Neuronal stem cell (in vitro differentiated cells): ENCODE measurements at places on chromosomes 4 and X.
A peak's percentile ranks its signal among the peaks of the same experiment; 100 is the strongest.

DNA sequence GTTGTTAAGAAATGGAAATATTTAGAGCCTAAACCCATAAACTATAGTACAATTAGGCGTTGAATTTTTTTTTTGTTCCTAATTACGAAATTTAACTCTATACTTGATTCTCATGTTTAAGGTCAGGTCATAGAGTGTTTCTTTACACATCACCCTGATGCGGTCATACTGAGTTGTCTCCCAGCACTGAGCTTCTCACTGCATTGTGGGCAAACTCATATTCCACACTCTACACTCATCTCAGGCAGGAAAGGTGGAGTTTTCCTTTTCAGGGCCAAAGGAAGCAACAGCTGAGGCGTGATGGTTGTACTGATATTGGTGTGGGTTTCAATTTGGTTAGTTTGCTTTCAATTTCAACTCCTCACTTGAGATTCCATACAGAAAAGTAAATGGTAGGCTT is 75.4 kb downstream of the FAT4 start:
- H3K4me3 ChIP-seq = no peak overlapping the region
- H3K27me3 ChIP-seq = no peaks in the 10 kb centered on the region
- H3K36me3 ChIP-seq = no peaks in the 10 kb centered on the region
- no peak for DNase-seq

GRCh38 chr4:78441756-78442155 is 109.8 kb upstream of the ANXA3 start:
- no peak overlapping the region for H3K4me3 ChIP-seq
- H3K36me3 ChIP-seq = no peaks in the 10 kb centered on the region
- H3K4me1 ChIP-seq = peaks cover 4% of the 10 kb centered on the region
- H3K27ac ChIP-seq = no peak overlapping the region

DNA sequence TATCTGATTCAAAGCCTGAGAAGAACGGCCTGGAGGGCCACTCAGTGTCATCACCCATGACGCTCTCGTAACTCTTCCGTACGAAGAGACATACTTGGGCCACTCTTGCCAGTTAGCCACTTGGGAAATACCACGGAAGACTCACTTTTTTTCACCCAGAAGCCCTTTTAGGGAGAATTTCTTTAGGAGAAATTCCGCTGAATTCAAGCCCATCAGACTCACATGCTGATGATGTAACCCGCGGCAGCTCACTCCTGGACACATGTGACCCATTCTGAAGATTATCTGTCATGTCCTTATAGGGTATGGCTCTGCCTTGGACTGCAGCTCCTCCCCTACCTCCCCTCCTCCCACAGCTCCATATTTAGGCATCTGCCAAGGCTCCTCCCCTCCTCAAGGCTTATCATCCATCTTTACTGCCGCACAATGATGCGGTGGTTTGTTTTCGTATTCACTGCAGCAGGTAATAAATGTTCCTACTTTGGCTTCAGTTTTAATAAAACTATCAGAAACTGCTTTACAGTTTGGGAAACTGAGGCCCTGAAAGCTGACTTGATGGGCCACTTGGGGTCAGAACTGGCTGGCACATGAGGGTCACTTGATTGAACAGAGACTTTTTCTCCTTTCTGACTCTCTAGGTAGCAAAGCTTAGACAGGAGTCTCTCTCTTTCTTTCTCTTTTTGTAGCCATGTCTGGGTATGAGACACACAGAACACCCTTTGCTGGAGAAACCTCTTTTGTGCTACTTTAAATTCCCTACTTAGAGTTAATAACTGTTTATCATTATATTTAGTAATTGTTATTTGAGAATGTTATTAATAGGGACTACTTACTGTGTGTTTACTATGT is 42.1 kb downstream of the RHOH start:
- H3K4me1 ChIP-seq = no peaks in the 10 kb centered on the region
- DNase-seq = no peak
- H3K27ac ChIP-seq = no peak overlapping the region
- H3K36me3 ChIP-seq = peaks cover 2% of the 10 kb centered on the region
- no peak overlapping the region for H3K4me3 ChIP-seq
- H3K27me3 ChIP-seq = no peaks in the 10 kb centered on the region

DNA sequence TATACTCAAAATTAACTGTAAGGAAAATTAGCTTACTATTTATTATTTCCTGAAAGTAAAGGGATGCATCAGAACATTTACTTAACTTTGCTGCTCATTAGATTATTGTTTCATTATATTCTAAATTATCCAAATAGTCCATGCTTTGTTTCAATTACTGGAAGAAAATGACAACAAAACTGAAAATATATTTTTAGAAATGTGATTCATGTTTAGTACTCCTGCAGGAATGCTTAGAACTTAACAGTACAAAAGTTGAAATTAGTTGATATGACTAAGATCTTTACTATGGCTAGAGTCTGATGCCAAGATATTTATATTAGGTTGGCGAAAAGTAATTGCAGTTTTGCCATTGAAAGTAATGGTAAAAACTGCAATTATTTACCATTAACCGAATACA is 660.5 kb upstream of the PABPC4L start:
- H3K27ac ChIP-seq = no peak overlapping the region
- H3K27me3 ChIP-seq = no peaks in the 10 kb centered on the region
- no peak overlapping the region for H3K4me3 ChIP-seq
- H3K36me3 ChIP-seq = no peaks in the 10 kb centered on the region

GRCh38 chr4:85842540-85842939 is 367.6 kb downstream of the ARHGAP24 start:
- no peaks in the 10 kb centered on the region for H3K36me3 ChIP-seq
- no peaks in the 10 kb centered on the region for H3K27me3 ChIP-seq
- DNase-seq = no peak
- no peak overlapping the region for H3K4me3 ChIP-seq
- no peaks in the 10 kb centered on the region for H3K4me1 ChIP-seq

DNA sequence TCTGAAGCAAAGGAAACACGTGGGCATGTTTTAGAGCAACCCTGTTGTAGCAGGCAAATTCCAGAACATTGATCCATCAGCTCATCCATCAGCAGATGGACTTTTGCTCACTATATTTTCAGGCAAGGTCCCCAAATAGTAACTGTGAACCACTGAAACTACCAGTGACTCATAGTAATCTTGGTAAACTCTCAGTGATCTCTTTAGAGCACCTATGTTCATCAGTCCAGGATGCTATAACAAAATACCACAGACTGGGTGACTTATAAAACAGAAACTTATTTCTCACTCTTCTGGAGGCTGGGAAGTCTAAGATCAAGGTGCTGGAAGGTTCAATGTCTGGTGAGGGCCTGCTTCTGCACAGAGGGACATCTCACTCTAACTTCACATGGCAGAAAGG is 28.9 kb upstream of the BTC start:
- no peak for DNase-seq
- no peaks in the 10 kb centered on the region for H3K27me3 ChIP-seq
- no peak overlapping the region for H3K27ac ChIP-seq
- H3K4me1 ChIP-seq = no peaks in the 10 kb centered on the region
- H3K4me3 ChIP-seq = no peak overlapping the region

GRCh38 chrX:109732807-109733612 is at the start of gene ACSL4:
Gene ACSL4, minus strand, starts transcription at chrX:109733257. Its CDS starts 49,894 bp downstream, at chrX:109683363.
- DNase-seq = peak; percentile 73
- H3K4me1 ChIP-seq = no peaks in the 10 kb centered on the region
- H3K27ac ChIP-seq = peak within 1 kb of the TSS; percentile 79
- no peaks in the 10 kb centered on the region for H3K27me3 ChIP-seq

GRCh38 chr4:112327965-112328733 is 31.0 kb downstream of the ALPK1 start:
- no peaks in the 10 kb centered on the region for H3K27me3 ChIP-seq
- DNase-seq = peak; percentile 58
- H3K36me3 ChIP-seq = no peaks in the 10 kb centered on the region

DNA sequence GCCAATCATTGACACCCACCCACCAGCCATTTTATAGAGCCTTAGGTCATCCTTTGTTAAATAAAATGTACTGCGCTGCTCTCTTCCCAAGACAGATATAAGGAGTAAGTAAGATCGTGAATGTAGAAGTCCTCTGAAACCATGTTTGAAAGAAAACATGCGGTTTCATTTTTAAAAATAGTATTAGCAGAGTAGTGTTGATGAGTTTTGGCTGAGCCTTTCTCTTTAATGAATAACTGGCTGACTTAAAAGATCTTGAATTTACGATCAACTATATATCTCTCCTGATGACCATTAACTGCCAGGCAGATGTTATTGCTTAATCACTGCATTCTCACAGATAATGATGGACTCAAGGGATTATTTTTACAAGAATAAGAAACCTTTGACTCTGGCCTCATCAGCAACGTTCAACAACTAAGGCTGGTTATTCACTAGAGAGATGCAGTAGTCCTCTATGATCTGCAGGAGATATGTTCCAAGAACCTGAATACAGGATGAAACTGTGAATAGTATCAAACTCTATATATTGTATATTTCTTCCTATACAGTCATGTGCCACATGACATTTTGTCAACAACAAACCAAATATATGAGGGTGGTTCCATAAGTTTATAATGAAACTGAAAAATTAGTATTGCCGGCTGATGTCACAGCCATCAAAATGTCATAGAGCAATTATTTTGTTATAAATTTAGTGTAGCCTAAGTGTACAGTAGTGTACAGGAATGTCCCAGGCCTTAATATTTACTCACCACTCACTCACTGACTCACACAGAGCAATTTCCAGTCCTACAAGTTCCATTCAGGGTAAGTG is 80.8 kb downstream of the FAM13A start:
- H3K4me3 ChIP-seq = no peak overlapping the region
- H3K4me1 ChIP-seq = no peaks in the 10 kb centered on the region
- no peak overlapping the region for H3K27ac ChIP-seq
- no peaks in the 10 kb centered on the region for H3K36me3 ChIP-seq
- no peak for DNase-seq

DNA sequence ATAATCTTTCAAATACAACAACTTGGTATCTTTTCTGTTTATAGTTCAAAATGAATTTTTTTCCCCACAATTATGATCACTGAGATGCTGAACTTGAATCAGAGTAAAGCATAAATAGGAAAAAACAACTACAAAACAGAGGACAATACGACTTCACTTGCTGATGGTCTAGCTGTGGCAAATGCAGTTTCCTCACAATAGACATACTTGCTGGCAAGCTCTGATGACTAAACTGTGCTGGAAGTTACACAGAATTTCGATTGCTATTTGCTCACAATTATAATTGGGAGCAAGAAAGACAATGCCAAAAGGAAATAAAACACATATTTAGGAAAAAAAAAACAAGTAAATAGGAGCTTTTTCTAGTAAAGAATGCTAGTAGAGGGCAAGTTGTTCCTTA is 14.7 kb downstream of the VEGFC start:
- H3K27me3 ChIP-seq = no peaks in the 10 kb centered on the region
- no peak overlapping the region for H3K4me3 ChIP-seq
- no peaks in the 10 kb centered on the region for H3K4me1 ChIP-seq
- no peak overlapping the region for H3K27ac ChIP-seq
- no peaks in the 10 kb centered on the region for H3K36me3 ChIP-seq

- H3K27me3 ChIP-seq = no peaks in the 10 kb centered on the region
- H3K4me1 ChIP-seq = no peaks in the 10 kb centered on the region
- H3K4me3 ChIP-seq = no peak overlapping the region
- DNase-seq = no peak
- no peak overlapping the region for H3K27ac ChIP-seq
These were observed 95.6 kb downstream of the MAPK10 start for GRCh38 chr4:86264241-86264640.

DNA sequence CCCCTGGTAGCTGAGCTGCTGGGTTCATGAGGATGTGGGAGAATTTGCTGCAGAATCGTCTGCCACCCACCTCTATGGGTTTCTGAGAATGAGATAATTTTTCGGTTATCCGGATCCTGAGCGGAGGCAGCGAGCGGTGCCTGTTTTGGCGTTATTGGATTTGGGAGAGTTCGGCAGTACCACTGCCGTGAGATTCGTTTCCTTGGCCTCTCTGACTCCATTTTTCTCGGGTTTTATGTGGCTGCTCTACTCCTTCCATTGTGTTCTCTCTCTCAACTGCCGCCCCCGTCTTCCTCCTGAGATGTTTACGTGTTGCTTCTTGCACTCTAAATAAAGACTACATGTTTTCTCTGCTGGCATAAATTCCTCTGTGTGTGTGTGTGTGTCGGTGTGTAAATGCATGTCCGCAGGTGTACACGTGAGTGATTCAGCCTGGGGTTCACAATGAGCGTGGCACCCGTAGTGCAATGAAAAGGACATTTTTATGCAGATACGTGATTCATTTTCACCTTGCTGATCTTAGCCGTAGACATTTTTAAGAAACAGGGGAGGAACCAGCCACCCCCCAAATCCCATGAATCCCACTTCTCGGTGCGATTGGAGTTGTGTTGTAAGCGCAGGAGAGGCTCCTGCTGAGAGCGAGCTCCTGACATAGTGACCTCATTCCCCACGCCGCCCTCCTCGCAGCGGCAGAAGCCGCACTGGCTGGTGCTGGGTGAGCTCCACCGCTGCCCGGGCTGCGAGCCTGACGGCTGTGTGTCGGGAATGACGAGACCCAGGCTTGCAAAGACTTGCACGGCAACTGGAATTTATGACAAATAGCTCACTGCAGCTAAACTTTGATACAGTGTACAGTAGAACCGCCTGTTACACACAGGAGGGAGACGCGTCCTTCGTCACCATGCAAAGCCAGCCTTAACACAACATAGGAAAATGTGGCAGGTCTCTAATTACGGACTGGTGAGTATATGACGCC is 82.2 kb downstream of the STOX2 start:
- H3K27ac ChIP-seq = peak overlapping the region; percentile 86
- peak; percentile 60 for DNase-seq
- no peaks in the 10 kb centered on the region for H3K27me3 ChIP-seq
- H3K4me3 ChIP-seq = peak overlapping the region; percentile 47
- peaks cover 3% of the 10 kb centered on the region for H3K36me3 ChIP-seq

DNA sequence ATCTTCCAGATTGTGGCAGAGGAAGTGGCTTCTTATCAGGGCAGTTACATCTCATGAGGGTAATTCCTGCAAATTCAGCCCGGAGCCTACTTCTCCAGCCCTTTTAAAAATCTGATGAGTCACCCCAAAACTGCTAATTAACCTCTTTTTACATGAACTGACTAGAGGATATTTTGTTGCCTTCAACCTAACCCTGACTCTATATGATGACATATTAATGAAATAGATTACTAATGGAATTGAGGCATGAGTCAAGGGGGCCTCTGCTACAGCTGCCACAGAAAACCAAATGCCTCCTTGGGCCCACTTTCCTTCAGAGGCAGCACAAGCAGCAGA is 72.5 kb downstream of the QRFPR start:
- DNase-seq = no peak
- H3K4me3 ChIP-seq = no peak overlapping the region
- H3K27ac ChIP-seq = no peak overlapping the region
- H3K36me3 ChIP-seq = no peaks in the 10 kb centered on the region
- H3K27me3 ChIP-seq = no peaks in the 10 kb centered on the region
